ENCODE measurements at places on chromosomes 11 and 22. TPM values are rescaled to one million over a fixed set of nuclear protein-coding genes. Genes with fewer than 3 reads are reported as not detected.

- peak; percentile 96 for DNase-seq
Observed at GRCh38 chr22:40818747-40819598, at the start of gene SLC25A17. TSS of gene SLC25A17 (minus strand) at chr22:40819346. CDS start at chr22:40819248, 98 bp downstream.

GRCh38 chr22:27270818-27271510, 530.6 kb downstream of the MN1 start:
- no peak for DNase-seq

OTOG gene
- total RNA-seq = not detected

DNA sequence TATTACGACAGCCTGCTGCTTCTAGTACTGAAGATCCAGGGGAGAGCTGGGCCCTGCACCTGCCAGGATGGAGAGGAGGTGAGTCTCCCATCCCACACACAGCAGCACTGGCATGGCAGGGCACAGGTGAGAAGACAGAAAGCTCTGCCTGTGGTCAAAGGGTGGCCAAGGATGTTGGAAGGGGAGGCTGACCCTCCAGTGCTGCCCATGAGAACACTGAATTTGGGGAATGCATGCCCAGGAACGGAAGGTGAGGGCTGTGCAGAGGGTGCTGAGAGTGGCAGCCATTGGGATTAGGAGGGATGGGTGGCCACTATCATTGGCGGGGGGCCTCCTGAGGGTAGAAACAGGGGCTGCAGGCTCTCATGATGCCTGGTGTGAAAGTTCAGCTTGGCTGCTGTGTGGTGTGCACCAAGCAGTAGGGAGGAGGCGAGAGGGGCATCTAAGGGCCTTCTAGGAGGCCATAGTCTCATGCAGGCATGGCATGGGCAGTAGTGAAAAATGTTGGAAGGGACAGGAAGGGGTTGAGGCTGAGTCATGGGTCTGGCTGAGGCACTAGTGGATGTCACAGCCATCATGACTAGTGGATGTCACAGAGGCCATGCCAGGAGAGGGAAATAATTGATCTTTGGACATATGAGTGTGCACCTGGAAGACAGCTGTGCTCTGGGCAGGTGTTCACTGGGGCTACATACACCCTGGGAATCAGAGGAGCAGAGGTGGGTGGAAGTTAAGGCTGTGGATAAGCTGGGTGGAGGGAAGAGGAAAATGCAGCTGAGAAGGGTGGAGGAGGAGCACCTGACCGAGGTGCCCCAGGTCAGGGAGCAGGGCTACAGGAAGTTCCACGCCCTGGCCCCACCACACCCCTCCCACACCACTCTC, 2.5 kb upstream of the LRRC74B start:
- DNase-seq = no peak

DNA sequence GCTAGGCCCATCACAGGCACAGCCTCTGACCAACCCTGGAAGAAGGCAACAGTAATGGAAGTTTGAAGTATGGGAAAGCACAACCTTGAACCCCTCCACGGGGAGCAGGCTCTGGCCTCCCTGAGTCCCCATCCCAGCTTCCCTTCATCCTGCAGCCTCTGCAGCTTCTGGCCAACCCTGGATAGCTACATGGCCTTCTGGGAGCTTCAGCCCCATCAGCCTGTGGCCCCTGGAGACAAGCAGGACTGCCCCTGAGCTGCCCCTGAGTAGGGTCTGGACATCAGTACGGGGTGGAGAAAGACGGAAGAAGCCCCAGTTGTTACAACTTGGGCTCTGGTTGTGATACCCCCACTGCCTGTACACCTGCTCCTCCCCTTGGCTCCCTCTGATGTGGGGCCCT, 113.8 kb upstream of the CD82 start:
- no peak for DNase-seq

- DNase-seq = no peak
Observed at GRCh38 chr11:21543901-21544300, 649.0 kb upstream of the ANO5 start.

DCUN1D5 gene
- total RNA-seq = 87.1 TPM

DNA sequence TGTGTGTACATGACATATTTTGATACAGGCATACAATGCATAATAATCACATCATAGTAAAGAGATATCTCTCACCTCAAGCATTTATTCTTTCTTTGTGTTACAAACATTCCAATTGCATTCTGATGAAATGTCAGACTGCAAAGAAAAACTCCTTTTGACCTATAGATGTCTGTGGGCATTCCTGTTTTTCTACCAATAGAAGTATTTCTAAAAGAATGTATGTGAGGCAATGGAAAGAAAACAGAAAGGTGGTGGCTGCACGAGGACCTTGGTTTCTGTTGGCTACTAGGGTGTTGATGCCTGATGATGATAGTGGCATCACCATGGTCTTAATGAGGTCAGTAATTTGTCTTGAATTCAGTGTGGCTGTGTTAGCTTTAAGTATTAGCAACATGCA, 137.0 kb upstream of the ANO3 start:
- no peak for DNase-seq

- no peak for DNase-seq
Observed at GRCh38 chr11:112404112-112404511, 143.5 kb upstream of the PLET1 start.

DNA sequence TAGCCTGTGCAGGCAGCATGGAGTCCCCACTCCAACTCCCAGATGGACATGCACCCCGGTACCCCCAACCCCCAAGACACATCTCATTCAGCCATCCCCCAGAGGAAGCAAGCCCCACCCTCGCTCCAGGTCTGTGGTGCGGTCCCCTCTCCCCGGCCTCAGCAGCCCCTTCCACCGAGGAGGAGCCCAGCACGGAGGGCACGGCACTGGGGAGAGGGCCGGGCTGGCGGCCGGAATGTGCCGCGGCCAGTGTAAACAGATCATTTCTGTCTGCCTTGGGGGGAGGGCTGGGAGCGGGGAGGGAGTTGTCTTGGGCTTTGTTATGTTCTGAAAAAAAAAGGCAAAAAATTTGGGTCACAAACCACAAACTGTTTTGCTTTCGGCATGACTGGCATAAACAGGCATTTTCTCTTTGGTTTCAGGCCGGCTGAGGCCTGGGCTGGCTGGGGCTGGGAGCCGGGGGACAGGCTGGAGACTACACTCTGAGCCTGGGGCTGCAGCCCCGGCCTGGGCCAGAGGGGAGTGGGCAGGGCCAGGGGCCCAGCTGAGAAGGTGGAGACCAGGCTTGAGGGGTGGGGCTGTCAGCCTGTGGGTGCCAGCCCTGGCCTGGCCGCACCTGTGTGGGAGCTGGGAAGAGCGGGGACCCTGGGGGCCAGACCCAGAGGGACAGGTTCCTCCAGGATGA, 16.8 kb downstream of the IGF2 start:
- DNase-seq = no peak

GRCh38 chr11:122512688-122513087, 142.8 kb upstream of the UBASH3B start:
- DNase-seq = no peak

CELF1 gene
- 159 TPM for total RNA-seq

- no peak for DNase-seq
Observed at GRCh38 chr11:70080763-70081162, 2.6 kb downstream of the ANO1 start.

DNA sequence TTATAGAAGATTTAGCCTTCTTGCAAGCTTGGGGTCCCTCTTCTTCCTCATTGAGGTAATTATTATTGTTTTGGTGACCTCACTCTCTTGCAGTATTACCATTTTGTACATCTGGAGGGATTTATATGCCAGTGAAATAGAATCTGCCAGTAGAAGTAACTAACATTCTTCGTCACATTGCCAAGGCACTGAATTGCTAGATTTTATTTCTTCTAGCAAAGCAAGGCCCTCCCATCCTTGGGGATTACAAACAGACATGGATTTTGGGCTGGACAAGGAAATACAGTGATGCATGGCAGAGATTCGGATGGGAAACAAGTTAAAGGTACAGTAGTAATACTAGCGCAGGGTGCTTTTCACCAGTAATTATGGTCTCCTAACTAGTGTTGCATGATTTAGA, 7.8 kb downstream of the ADAMTS15 start:
- DNase-seq = no peak

- peak; percentile 80 for DNase-seq
Observed at GRCh38 chr11:126318574-126319373, 14.9 kb downstream of the DCPS start.

SYT9 gene
- total RNA-seq = not detected

DNA sequence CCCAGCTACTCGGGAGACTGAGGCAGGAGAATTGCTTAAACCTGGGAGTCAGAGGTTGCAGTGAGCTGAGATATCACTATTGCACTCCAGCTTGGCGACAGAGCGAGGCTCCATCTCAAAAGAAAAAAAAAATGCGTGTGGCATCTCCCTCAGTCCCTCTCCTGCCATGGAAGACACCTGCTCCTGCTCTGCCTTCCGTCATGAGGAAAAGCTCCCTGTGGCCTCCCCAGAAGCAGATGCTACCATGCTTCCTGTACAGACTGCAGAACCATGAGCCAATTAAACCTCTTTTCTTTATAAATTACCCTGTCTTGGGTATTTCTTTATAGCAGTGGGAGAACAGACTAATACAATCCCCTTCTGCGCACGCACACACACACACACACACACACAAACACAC, 249.4 kb downstream of the MN1 start:
- no peak for DNase-seq

Measured in activated CD4-positive, alpha-beta T cell treated with anti-CD3 and anti-CD28 coated beads, Interleukin-2, amount 10 ng/mL, durations not matched to agents 24 days and 14 days (primary cell).